ENCODE measurements at places on chromosomes 11 and 22. TPM values are rescaled to one million over a fixed set of nuclear protein-coding genes. Genes with fewer than 3 reads are reported as not detected.

- DNase-seq: no peak
- H3K27ac ChIP-seq: no peak overlapping the region
- peaks cover 40% of the 10 kb centered on the region for H3K36me3 ChIP-seq
- peaks cover 6% of the 10 kb centered on the region for H3K4me1 ChIP-seq
Observed at GRCh38 chr11:102375720-102376399, 28.8 kb downstream of the BIRC2 start.

DNA sequence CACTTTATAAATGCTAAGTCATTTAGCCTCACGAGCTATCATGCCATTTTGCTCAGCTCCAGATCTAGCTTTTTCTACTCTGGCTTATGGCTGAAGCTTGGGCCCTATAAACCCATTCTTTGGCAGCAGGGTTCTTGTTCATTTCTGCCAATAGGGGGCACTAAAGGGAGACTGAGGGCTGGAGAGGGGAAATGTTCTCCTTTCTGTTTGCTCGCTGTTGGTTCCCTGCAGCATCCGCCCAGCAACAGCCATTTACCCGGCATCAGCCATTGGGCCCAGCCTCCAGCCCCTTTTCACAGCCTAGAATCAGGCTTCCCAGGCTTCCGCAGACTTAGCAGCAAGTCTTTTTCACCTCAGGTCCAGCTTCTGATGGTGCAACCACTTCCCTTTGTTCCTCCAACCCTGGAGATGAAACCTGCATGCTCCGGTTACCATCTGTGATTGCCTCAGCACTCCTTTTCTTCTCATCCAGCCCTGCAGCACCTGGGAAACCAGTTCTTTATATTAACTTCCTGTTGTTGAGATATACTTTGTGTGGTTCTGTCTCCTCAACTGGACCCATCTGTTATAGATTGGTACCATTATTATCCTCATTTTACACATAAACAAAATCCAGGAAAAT, 4.2 kb upstream of the ME3 start:
- H3K27me3 ChIP-seq: no peaks in the 10 kb centered on the region
- no peak overlapping the region for H3K4me3 ChIP-seq
- no peak for DNase-seq

DNA sequence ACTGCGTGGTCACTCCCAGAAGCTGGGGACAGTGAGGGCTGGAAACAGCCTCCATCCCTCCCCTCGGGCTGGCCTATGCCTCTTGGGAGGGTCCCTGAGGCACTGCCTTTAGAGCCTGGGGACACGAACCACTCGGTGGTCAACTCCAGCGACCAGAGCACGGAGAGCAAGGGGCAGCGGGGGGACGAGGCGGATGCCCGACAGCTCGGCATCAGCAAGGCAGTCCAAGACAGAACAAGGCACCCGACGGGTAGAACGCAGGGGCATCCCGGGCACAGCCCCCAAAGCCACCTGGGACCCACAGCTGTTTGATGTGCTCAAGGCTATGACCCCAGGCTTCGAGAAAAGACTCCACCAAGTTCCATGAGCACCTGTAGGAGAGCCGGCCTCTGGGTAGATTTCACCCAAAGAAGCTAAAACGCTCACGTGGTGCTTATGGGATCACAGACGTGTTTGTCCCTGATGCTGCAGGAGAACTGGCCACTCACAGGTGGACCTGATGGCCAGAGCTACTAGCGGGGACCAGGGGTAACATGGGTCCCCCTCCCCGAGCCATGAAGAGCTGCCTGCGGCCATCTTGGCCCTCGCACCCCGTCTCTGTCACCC, 510 bp upstream of the LSP1 start:
- peak overlapping the region; percentile 84 for H3K27ac ChIP-seq
- H3K36me3 ChIP-seq: peaks cover 2% of the 10 kb centered on the region
- peaks cover 88% of the 10 kb centered on the region for H3K4me1 ChIP-seq
- H3K4me3 ChIP-seq: peak overlapping the region; percentile 81
- no peaks in the 10 kb centered on the region for H3K27me3 ChIP-seq

DNA sequence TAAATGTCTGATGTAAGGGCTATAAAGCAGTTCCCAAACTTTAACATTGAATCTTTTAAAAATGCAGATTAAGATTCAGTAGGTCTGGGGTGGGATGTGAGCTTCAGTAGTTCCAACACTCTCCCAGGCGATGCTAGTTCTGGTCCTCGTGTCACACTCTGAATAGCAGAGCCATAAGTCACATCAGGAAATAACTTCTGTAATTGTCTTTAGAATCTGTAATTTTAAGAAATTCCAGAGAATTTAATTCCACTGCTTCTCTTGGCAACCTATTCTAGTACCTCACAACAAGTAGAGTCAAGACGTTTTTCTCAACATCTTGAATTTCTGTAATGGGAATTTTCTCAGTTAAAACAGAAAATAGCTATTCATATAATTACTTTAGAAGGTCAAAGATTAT, 223.1 kb downstream of the TMEM135 start:
- H3K27ac ChIP-seq: no peak overlapping the region
- DNase-seq: no peak
- H3K4me3 ChIP-seq: no peak overlapping the region
- no peaks in the 10 kb centered on the region for H3K4me1 ChIP-seq

DNA sequence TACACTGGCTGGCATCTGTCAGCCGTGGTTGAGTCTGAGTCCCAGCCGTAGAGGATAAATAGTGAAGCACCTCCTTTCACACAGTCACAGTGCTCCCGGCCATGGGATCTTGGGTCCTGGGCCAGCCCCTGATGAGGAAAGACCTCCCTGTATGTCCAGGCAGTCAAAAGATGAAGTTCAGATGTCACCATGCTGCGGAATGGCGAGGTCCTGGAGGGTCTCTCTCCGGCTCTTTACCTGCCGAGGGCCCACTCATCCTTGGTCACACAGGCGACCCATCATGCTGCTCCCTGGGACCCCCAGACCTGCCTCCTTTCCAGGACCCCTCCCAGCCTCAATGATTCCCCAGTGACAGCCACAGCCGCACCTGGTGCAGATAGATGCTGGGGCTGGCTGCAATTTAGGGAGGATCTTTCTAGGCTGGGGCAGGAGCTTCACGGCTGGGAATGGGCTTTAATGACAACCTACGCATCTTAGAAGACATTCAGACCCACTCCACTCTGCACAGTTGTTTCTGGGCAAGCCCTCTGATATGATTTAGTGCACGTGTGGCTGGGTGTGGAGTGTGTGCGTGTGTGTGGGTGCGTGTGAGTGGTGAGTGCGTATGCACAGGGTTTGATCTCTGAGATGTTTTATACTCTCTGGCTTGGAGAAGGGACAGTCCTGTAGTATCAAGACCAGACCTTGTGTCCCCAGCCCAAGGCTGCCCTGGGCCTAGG, 79.7 kb downstream of the FBLN1 start:
- H3K27ac ChIP-seq: no peak overlapping the region
- H3K4me3 ChIP-seq: no peak overlapping the region
- H3K36me3 ChIP-seq: no peaks in the 10 kb centered on the region
- no peak for DNase-seq
- no peaks in the 10 kb centered on the region for H3K27me3 ChIP-seq

- H3K27me3 ChIP-seq: no peaks in the 10 kb centered on the region
- H3K4me3 ChIP-seq: no peak overlapping the region
- H3K36me3 ChIP-seq: no peaks in the 10 kb centered on the region
- no peak for DNase-seq
Observed at GRCh38 chr11:27161071-27161470, 120.5 kb downstream of the BBOX1 start.

GRCh38 chr11:107864591-107864990, 6.0 kb upstream of the SLC35F2 start:
- no peak overlapping the region for H3K4me3 ChIP-seq
- H3K27me3 ChIP-seq: no peaks in the 10 kb centered on the region
- DNase-seq: no peak

DNA sequence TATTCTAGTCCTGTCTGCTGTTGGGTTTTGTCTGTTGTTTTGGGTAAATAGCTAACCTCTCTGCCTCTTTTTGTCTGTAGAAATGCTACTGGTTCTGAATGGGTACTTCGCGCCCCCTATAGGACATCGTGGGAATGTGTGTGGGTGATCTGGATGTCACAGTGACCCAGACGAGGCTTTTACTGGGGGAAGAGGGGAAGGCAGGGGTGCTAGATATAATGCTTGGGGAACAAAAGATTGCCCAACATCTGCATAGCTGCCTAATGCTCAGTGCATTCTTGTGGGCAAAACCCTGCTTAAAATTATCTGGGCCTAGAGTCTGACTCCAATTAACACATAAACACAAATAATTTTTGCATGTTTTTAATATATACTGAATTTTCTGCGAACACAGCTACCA, 57.7 kb downstream of the BMAL1 start:
- H3K36me3 ChIP-seq: peaks cover under 1% of the 10 kb centered on the region
- H3K27me3 ChIP-seq: no peaks in the 10 kb centered on the region
- H3K27ac ChIP-seq: no peak overlapping the region
- H3K4me1 ChIP-seq: peaks cover 49% of the 10 kb centered on the region

- H3K36me3 ChIP-seq: no peaks in the 10 kb centered on the region
- no peaks in the 10 kb centered on the region for H3K27me3 ChIP-seq
- no peak overlapping the region for H3K27ac ChIP-seq
- H3K4me3 ChIP-seq: no peak overlapping the region
Observed at GRCh38 chr11:35323076-35323868, 96.1 kb downstream of the SLC1A2 start.

DNA sequence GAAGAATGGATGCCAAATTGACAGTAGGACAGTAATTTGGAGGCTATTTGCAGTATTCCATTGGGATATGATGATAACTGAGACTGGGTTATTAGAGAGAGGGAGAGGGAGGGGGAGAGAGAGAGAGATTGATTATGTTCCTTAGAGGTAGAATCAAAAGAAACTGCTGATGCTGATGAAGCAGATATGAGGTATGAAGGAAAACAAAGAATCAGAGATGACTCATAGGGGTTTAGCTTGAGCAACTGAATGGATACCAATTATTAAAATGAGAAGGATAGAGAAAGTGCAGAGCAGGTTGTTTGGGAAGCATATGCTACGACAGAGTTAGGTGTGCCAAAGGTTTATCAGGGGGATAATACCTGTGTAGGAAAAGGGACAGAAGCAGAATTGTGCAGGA, 12.8 kb upstream of the NUCB2 start:
- no peaks in the 10 kb centered on the region for H3K4me1 ChIP-seq
- no peak overlapping the region for H3K4me3 ChIP-seq
- DNase-seq: no peak
- H3K27ac ChIP-seq: no peak overlapping the region
- H3K27me3 ChIP-seq: peaks cover 6% of the 10 kb centered on the region

GRCh38 chr11:94134651-94135512, 6.2 kb downstream of the PANX1 start:
- no peak for DNase-seq
- H3K4me3 ChIP-seq: no peak overlapping the region
- no peaks in the 10 kb centered on the region for H3K36me3 ChIP-seq
- peaks cover 28% of the 10 kb centered on the region for H3K4me1 ChIP-seq
- H3K27ac ChIP-seq: no peak overlapping the region

DNA sequence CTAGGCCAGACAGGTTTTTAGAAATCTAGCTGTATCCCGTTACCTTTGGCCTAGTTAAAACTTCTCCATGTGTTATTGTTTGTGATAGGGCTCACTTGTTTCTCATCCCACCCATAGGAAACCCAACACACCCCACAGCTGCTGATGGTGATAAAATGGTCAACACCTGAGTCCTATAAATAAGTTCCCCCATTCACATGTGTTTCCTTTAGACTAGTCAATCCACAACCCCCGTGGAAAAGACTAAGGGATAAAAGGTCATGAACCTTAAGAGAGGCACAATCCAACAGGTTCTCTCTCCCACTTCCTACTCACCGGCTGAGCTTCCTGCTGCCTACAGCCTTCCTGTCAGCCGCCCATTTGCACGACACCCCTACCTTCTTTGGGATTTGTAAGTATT, 768.4 kb downstream of the JRKL start:
- H3K4me3 ChIP-seq: no peak overlapping the region
- DNase-seq: no peak

The CCDC87 gene
- polyA plus RNA-seq: not detected

Data from CD4-positive, CD25-positive, alpha-beta regulatory T cell (primary cell).